Activated CD4-positive, alpha-beta T cell treated with anti-CD3 and anti-CD28 coated beads for 4 hours (primary cell): ENCODE measurements at places on chromosomes 3 and 15.

DNA sequence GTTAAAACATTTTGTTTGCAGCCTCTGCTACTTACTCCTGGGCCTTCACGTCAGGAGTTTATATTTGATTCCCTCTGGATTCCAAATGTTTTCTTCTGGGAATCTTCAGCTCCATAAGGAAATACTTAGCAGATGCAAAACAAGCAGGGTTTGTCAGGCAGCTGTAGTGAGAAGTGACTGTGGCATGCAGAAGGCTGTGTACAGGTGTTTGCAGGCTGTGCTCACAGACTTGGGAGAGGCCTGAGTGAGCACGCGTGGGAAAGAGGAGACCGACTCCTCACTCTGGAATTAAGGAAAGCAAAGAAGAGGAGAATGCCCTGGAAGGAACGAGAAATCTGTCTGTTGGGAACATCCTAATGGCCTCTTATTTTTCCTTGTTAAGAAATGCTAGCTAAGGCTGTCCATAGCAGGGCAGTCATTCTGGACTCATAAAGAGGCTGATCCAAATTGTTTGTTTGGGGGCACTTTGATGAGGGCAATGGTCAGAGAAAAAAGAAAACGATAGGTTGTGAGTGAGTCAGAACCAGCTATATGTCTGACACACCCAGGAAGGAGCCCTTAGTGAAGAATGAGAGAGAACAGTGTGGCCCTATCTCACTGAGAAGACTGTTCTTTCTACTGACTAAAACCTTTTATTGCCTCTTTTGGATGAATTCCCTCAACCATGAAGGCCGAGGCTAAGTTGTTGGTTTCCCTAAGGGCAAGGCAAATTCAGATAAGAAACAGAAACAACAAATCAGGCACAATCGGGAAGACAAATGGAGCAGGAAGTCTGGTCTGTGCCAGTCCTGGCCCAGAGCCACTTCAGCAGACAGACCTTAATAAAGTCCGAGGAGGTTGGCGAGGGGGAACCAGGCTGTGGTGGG, 82.6 kb downstream of the TGFBR2 start:
- no peak for DNase-seq

DNA sequence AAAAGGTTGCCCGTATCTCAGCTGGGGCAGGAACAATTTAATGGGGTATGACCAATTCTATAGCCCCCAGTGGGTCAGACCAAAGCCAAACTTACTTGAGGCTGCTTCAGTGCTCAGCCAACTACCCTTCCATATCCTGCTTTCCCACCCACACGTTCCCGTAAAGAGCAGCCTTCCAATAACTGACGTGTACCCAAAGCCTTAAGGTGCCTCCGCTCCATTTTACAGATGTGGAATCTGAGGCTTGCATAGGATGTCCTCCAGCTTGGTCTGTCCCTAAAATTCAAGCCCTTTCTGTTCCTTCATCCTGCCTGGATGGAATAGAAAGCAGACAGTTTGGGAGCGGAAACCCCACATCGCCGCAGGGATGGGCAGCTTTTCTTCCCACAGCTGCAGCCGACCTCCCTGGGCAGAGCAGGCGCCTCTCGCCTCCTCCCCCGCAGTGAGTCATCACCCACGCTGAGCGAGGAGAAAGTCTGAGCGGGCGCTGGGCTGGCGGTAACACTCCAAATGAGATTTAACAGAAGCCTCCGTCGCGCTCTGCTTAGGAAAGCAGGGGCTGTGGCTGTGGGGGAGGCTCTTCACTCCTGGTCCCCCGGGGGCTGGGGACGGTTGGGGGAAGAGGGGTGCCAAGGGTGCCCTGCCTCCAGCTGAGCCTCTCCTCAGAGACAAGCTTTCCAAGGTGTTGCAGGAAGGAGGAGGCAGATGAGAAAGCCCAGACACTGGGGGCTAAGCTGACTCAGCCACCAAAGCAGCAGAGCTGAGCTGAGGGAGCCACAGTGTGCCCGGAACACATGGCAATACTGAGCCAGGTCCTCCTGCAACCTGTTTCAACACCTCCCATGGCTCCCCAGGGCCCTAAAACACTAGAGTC, 57.8 kb upstream of the HRH1 start:
- DNase-seq, result peak; percentile 72

DNA sequence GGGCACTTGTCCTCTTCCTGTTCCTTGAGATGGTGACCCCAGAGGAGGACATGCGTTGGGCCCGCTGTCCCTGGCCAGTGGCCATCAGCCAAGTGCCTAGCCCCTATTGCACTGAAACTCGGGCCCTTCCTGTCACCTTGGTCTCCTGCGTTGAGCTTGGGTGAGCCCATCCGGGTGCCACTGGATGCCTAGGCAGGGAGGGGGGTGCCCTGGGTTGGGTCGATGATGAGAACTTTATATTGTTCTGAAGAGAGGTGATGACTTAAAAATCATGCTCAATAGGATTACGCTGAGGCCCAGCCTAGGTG, 221.8 kb downstream of the SNRPN start:
- DNase-seq, result no peak

- no peak for DNase-seq
These were observed 1048.5 kb downstream of the NTRK3 start for GRCh38 chr15:87207990-87208580.

DNA sequence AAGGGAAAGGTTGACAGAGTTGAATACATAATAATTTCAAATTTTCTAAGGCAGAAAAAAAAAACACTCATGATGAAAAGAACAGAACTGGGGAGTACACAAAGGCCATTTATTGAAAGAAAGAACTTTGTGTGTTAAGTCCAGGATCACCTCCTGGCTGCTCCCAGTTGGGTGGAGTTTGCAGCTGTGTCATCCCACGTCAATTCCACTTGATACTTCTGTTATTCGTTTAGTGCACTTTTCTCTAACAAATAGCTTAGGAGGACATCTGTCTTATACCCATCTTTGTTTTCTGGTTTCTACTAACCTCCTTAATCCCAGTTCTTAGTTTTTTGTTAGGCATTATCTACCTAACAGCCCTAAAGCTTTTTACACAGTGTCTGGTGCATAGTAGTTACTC, 44.7 kb downstream of the SGO1 start:
- DNase-seq, result no peak

DNA sequence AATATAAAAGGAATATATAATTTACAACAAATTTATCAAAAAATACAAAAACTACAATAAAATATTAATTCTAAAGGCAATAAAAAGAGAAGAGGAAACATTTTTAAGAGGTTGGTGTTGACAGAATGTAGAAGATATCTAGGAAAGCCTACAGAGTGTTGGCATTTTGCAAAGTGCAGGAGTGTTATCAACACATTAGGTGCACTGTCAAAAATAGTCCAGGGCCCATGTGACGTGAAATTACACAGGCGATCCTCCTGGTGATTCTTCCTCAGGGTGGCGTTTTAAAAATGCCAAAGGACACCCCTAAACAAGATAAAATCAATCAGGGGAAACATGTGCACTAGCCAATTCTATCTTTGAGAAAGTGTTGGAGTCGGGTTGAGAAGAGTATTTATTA, 222.7 kb downstream of the ARPP21 start:
- no peak for DNase-seq

GRCh38 chr15:60212536-60212935, 185.2 kb downstream of the ANXA2 start:
- no peak for DNase-seq

- no peak for DNase-seq
These were observed 41.8 kb upstream of the SLC6A11 start for GRCh38 chr3:10774129-10774670.

- DNase-seq, result peak; percentile 72
These were observed 105.8 kb upstream of the RASGRP1 start for GRCh38 chr15:38670128-38671005.

DNA sequence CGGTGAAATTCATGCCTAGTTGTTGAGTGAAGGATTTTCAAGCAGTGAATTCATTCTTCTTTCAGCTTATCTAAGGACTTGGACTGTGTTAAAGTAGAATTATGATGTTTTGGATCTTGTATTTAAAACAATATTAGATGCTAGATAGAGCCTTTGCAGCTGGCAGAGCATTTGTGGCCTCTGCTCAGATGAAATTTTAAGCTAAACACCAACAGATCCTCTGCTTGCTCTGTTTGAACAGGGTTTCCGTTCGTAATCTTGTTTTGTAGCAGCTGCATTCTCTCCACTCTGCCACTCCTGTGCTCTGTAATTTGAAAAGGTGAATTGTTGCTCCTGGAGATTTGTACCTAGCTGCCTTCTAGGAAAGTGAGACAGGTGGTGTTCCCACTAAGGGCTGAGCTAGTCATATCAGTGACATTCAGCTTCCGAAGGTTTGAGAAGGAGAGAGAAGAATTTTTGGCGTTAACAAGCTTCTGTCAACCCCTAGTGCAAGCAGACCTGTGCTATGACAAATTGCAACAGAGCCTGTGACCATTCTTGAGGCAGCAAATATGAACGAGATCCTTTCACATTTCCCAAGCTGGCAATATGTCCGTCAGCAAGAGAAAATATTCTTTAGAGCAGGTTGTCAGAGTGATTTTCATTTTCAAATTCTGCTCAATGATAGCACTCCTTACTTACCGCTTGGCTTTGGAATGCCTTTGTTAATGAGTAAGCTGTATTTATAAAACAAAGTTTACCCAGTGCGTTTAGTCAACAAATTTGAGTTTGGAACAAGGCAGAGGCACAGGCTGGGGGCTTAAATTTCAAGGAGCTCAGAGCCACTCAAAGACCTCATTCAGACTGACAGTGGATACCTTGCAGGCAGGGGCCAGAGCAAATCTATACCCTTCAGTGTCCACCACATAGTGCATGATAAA, 5.3 kb downstream of the CHST2 start:
- DNase-seq, result no peak

DNA sequence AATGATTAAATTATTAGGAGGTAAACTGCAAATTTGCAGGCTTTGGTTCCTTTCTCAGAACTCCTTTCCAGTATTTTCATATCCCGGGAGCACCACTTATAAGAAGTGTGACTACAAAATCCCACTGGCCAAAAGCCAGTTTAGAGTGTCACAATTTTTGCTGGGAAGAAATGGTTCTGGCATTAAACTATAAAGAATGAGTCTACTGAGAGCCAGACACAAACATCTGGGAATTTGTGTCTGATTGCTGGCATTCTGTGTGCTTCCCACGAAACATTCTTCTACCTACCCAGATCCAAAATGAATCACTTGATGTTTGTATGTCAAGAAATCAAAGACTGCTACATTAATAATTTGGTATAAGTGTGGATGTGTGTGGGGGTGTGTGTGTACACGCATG, 82.8 kb downstream of the DUT start:
- DNase-seq, result no peak

DNA sequence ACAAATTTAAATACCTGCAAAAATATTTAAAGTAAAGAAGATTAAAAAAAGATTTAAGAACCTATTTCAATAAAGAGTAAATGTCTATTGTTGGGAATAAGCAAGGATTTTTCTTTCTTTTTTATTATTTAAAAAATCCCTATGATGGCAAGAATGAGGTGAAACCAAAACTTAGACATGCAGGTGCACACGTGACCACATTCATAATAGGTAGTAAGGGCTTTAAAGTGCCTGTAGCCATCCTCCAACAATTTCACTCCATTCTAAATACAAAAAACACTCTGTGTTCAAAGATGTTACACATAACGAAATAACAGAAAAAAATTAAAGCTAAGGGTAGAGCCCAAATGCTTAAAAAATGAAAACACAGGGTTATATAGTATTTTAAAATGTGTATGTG, 74.0 kb downstream of the FBN1 start:
- DNase-seq, result no peak

DNA sequence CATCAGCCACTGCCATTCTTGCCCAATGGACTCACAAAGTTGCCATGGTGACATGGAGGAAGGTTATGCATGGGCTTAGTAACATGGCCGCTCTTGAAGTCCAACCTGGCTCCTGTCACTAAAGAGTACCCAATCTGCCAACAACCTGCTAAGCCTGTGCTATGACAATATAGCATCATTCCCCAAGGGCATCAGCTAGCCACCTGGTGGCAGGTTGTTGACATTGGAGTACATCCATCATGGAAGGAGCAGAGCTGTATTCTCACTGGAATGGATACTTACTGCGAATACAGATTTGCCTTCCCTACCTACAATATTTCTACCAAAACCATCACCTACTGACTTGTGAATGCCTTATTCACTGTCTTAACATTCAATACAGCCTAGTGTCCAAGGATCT, 138.9 kb upstream of the RORA start:
- DNase-seq, result no peak

DNA sequence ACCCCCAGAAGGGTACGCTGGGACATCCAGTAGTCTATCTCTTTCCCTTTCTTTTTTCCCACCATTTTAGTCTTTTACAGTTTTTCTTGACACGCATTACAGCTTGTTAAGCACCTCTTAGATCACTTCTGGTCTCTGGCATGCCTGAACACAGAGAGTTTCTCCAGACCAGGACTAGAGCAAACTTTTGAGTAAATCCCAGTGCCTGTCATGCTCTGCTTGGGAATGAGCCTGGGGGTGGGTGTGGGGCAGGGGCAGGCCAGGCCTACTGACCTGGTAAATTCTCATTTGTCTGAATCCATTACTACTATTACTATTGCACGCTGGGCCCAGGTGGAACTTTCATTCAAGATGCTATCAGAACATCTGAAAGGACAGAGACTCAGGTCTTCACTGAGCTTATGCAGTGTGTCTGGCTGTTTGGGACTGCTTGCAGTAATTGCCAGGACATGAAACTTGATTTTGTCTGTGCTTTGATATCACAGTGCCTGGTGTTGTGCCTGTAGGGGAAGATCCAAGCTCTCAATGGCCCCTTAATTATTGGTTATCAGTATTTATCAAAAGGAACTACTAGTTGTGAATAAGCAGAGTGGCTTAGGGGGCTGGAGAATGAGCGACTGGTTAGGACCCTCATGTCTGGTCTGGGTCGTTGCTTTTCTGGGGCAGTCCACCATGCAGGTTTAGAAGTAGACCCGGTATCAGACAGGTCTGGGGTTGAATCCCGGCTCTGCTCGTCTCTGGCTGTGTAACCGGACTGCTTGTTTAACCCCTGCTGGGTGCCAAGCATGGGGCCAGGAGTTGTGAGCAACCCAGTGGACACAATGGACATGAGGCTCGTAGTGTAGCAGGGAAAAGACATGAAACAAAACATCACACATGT, 196.1 kb upstream of the TLE3 start:
- DNase-seq, result no peak

DNA sequence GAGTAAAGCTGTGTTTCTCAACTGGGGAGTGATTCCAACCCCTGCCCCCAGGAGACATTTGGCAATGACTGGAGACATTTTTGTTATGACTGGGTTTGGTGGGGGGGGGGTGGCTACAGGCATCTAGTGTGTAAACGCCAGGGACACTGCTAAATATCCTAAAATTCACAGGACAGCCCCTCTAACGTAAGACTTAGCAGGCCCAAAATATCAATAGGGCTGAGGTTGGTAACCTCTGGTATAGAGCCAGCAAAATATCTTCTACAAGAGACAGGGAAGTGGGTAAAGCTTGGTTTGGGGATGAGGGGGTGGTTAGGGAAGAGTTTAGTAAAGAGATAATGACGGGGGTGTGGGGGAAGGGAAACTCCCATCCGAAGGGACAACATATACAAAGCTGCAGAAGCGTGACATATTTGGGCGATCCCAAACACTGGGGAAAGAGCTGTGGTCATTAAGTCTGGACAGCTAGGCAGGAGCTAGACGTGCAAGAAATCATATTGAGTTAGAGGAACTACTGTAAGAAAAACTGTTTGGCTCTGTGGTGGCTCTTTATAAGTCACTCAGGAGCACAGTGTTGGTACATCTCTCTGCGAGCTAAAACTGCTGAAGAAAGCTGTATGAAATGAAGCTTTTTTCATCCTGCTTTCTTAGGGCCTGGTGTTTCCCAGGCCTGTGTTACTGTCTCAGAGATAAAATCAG, 697 bp upstream of the TRIM69 start:
- peak; percentile 48 for DNase-seq
